Activated CD8-positive, alpha-beta memory T cell treated with anti-CD3 and anti-CD28 coated beads, Interleukin-2, amount 10 ng/mL, durations not matched to agents 7 days and 5 days (primary cell): ENCODE measurements at places on chromosomes 2 and 18. TPM values are rescaled to one million over a fixed set of nuclear protein-coding genes. Genes with fewer than 3 reads are reported as not detected.

DNA sequence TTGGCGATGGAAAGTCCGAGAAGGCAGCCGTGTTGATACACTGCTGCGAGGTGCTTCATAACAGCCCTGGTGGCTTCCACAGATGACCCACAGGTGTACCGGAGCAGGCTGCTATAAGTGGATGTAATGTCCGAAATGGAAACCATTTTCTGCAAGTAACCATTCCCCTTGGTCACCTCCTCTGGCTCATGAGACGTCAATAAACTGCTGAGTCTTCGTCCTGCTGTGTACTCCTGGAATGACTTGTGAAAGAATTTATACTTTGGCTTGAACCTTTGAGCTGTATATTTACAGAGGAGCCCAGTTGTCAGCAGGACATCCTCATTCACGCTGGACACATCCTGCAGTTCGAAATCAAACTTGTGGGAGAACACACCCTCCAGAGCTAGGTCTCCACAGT is 14.4 kb downstream of the NLRC4 start:
- no peak for DNase-seq
- H3K36me3 ChIP-seq: no peaks in the 10 kb centered on the region
- no peaks in the 10 kb centered on the region for H3K27me3 ChIP-seq
- H3K27ac ChIP-seq: no peak overlapping the region
- H3K4me1 ChIP-seq: no peaks in the 10 kb centered on the region

GRCh38 chr18:77820472-77820871 is 570.8 kb downstream of the GALR1 start:
- no peaks in the 10 kb centered on the region for H3K4me1 ChIP-seq
- no peak overlapping the region for H3K27ac ChIP-seq
- no peak for DNase-seq
- no peaks in the 10 kb centered on the region for H3K27me3 ChIP-seq

Gene CRYBA2
- total RNA-seq: not detected

DNA sequence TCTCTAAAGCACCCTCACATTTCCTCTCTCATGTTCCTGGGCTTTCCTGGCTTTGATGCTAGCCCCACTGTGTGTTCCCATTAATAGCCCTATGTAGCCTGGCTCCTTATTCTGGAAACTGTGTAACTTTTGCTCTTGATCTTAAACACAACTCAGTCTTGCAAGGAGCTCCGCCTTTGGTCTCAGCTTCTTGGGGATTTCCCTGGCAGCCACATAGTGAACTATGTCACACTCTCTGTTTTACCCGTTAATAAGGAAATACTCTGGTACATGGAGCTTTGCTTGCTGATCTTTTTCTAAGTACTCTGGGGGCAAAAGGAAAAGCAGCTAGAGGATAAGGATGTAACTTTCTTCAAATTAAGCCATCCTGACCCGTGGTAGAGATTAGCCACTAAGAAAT is 259.3 kb downstream of the NEDD4L start:
- peaks cover 10% of the 10 kb centered on the region for H3K4me1 ChIP-seq
- H3K36me3 ChIP-seq: peaks cover 2% of the 10 kb centered on the region
- H3K27ac ChIP-seq: no peak overlapping the region
- no peak overlapping the region for H3K4me3 ChIP-seq

Gene HOXD13
- not detected for total RNA-seq

Gene C2orf49
- total RNA-seq: 23.1 TPM

- H3K36me3 ChIP-seq: peaks cover 3% of the 10 kb centered on the region
- H3K27me3 ChIP-seq: no peaks in the 10 kb centered on the region
These were observed 42.9 kb downstream of the MEX3C start for GRCh38 chr18:51154431-51155063.
